ENCODE measurements at places on chromosomes 3 and 15.

DNA sequence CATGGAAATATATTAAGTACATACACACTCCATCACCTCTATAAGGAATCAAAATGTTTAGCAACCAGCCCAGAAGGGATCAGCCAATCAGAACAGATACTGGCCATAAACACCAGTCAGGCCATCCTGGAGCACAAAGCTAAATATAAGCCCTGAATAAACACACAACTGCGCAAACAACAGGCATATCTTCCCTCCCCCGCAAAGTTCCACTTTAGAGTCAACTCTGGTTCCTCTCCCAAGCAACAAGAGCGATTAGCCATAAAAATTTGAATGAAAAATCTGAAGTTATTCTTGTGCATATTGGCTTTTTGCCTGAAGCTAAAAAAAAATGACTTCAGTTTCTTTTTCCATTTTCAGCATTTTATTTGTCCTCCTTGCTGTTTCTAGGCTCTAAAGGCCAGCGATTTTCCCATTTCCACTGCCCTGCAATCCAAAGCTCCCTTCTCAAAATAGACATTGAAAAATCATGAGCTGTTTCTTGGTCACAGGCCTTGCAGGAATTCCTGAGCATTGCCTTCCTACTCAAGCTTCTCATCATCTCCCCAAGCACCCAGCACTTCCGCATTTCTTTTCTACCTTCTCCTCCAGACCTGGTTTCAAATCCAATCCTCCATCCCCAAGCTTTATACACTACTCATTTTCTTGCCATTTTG lies 247.9 kb downstream of the ZMAT3 start:
- no peak for DNase-seq

DNA sequence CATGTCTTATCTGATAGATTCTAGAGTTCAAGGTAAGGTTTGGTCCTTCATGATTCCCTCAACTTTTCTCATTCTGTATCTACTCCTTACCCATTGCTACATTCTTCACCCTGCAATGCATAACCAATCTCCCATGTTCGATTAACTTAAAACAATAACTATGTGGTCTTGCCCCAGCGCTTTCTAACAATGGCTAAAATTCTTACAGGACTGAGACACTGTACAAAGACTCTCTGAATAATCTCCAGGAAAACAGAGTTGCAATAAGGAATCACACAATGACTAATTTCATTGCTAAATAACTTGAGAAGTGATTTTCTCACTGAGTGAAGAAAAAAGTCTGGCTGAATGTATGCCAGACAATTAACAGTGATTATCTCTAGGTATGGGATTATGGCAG lies 69.6 kb upstream of the FAM174B start:
- DNase-seq = no peak

- DNase-seq = no peak
Measured at GRCh38 chr3:178787960-178788359, 251.7 kb downstream of the KCNMB2 start.

GRCh38 chr3:108051005-108051404 lies 39.8 kb downstream of the CD47 start:
- DNase-seq = peak; percentile 61

GRCh38 chr3:15269091-15269989 lies 63.0 kb downstream of the SH3BP5 start:
- peak; percentile 96 for DNase-seq

- peak; percentile 18 for DNase-seq
Measured at GRCh38 chr3:16357186-16358121, 92.4 kb downstream of the OXNAD1 start.

DNA sequence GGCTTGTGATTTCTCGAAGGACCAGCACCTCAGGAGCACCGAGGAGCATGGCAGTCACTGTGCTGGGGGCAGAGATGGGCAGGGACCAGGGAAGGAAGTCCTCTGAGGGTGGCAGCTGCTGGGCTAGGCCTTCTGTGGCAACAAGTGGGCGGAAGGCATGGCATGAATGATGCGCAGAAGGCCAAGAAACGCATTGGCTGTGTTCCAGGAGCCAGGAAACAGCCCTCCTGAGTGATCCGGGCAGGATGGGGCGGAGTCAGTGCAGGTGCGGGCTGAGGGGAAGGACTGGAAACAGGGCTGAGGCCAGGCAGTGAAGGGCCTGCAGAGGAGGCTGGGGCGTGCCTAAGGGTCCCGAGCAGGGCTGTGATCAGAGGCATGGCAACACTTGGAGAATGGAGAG lies 23.6 kb downstream of the MRPS11 start:
- DNase-seq = no peak

- no peak for DNase-seq
Measured at GRCh38 chr3:117018655-117019054, 309.1 kb downstream of the TUSC7 start.

- DNase-seq = no peak
Measured at GRCh38 chr15:36884518-36884875, 215.9 kb downstream of the MEIS2 start.

GRCh38 chr3:49415931-49416601 lies 3.8 kb downstream of the TCTA start:
- DNase-seq = no peak

- no peak for DNase-seq
Measured at GRCh38 chr15:72242775-72243370, 11.9 kb upstream of the PKM start.

DNA sequence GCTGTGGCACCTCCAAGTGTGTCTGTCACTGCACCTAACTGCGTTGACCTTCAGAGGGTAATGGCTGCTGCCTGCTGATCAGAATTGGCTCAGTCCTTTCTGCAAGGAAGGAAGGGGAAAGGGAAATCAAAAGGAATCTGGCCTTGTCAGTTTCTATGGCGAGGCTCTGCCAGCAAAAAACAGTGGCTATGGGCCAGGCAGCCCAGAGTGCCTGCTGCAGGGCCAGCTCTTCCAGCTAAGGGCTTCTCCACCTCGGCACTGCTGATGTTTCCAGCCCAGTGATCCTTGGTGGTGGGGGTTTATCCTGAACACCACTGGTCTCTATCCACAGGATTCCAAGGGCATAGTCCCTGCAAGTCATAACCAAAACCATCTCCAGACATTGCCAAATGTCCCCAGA lies 184.3 kb downstream of the TJP1 start:
- no peak for DNase-seq

GRCh38 chr15:85361323-85361722 lies 19.1 kb upstream of the AKAP13 start:
- no peak for DNase-seq

GRCh38 chr3:156246961-156247725 lies 126.8 kb downstream of the KCNAB1 start:
- peak; percentile 9 for DNase-seq

GRCh38 chr15:63331456-63331855 lies 50.2 kb downstream of the CA12 start:
- peak; percentile 43 for DNase-seq

DNA sequence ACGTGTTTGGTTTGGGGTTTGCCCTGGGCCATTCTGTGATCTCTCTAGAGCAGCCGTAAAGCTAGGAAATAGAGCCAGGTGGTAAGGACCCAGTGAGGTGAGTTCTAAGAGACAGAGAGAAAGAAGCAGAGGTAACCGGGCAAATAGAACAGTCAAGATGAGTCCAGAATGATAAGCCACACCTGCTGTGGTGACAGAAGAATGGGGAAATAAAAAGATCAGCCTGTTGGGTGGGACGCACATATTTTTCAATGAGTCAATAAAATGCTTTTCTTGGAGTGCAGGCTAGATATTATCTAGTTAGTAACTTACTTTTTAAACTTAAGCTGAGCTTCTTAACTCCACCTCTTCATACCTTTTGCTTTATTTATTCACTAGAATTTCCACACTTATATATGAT lies 135.0 kb downstream of the NFKBIZ start:
- no peak for DNase-seq

DNA sequence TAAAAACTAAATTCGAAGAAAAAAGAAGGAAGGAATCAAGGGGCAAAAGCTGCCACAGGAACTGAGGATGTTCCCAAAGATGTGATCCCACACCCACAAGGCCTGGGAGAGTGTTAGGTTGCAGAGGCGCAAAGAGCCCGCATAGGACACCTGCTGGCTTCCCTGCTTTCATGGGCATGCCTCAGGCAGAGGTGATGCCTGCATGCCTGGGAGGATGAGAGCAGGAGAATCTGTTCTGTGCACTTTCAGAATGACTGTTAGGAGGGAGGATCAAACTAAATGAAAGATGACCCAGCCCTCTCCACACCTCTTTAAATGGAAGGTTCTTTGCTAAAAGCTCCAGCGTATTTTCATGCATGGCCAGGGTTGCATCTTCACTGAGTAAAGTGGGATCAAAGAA lies 162.4 kb downstream of the PLCL2 start:
- DNase-seq = no peak

GRCh38 chr15:65980824-65981456 lies 111.6 kb downstream of the RAB11A start:
- DNase-seq = peak; percentile 79

DNA sequence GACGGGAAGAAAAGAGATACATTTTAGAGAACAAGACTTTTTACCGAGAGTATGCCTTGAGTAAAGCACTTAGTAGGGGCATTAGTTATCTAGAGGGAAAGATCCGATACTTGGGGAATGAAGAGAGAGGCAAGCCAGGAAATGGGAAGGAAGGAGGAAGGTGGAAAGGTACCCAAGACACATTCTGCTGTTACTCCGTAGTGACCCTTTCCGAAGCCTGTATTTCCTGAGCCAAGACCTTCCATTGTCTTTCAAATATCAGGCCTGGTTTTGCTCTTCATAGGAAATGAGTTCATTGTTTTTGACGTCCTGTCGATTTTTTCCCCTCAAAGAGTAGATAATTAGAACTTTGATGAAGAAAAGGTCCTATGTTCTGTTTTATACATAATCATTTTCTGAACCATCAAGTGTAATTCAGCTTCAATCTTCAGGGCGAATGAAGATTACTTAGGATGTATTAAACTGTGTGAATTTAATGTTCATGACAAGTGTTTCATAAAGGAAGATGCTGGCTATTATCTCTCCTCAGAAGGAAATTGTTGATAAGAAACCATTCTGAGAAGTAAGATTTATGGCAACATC lies 95.7 kb downstream of the PPM1L start:
- no peak for DNase-seq

- DNase-seq = no peak
Measured at GRCh38 chr3:112597945-112598344, 36.1 kb downstream of the SLC35A5 start.

DNA sequence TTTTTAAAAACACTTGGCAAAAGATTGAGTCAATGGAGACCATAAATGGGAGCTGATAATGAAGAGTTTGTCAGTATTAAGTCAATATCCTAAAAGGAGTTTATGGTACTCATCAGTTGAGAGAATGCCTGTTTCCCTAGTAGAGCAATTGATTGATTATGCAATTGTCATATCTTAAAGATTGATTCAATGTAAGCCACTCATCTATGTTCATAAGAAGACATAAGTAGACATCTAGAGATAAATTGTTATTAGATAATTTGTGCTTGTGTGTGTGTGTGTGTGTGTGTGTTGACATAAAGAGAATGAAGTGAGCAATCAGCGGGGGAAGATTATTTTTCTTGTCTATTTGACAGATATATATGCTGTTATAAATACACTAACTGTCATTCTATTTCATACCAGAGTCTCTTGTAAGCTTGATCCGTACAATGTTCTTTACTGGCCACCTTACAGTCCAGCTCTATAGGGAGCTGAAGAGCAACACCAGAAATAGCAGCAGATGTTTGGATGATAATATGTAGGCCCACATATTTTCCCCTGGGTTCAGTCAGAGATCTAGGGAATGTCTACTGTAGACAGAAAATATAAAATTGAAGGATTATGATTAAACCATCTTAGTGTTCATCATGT lies 848.6 kb upstream of the EPHA6 start:
- DNase-seq = no peak

DNA sequence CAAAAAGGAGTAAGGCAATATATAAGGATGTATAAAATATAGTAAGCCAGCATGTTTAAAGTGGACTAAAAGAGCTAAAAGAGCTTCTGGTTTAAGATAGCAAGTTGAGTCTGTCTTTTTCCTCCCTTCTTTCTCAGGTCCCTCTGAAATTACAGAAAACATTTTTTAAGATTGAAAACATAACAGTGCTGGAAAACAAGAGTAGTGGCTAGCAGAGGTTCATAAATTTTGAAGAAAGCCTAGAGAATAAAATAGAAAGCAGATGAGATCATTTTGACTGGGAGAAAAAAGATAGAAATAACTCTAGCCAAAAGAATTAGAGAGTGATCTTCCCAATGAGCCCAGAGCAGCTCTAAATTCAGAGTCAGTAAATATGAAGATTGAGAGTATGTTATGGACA lies 41.9 kb downstream of the ATP8B4 start:
- no peak for DNase-seq

DNA sequence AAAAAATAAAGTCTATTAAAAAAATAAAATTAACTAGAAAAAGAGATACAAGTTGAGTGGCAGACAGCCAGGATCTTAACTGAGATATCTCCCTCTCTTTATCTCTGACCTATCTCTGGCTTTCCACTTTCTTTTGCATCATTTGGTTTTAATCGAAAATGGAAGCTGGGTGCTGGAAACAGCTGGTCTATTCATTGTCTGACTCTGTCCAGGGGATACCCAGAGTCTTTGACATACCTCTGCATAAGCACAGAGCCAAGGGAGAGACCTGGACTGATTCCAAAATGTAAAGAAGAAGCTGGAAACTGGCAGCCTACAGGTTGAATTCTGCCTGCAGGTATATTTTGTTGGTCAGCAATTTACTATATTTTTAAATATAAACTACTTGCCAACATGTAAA lies 29.6 kb upstream of the CRBN start:
- DNase-seq = no peak

- DNase-seq = no peak
Measured at GRCh38 chr3:37531066-37531720, 330.5 kb upstream of the CTDSPL start.

- no peak for DNase-seq
Measured at GRCh38 chr3:47036145-47036544, 56.7 kb downstream of the NBEAL2 start.

Data from IMR-90 (cell line).